Omental fat pad (tissue), 4 donors: ENCODE measurements at places on chromosomes 3 and 15. TPM values are rescaled to one million over a fixed set of nuclear protein-coding genes. Genes with fewer than 3 reads are reported as not detected.

REC114 gene
- not detected for total RNA-seq

CCDC71 gene
- total RNA-seq, result 24.3 TPM

MYO5A gene
- 81.6 TPM for total RNA-seq

DZIP1L gene
- total RNA-seq, result 38.7 TPM

IQCF5 gene
- total RNA-seq, result not detected

FBXL22 gene
- total RNA-seq, result 2.8 TPM

MASP1 gene
- total RNA-seq, result 3.8 TPM
